ENCODE measurements at places on chromosomes 7 and 10. TPM values are rescaled to one million over a fixed set of nuclear protein-coding genes. Genes with fewer than 3 reads are reported as not detected.

Gene ODAD2
- 0.69 TPM for total RNA-seq

Gene TFR2
- 1.4 TPM for total RNA-seq

Gene CLCN1
- 0.20 TPM for total RNA-seq

Gene DNAJC12
- total RNA-seq, result 2.7 TPM

Gene GSAP
- 7.4 TPM for total RNA-seq

Data from skin of body (tissue), 3 donors.